Esophagus mucosa (tissue), 1 donor: ENCODE measurements at places on chromosomes 12 and 14. TPM values are rescaled to one million over a fixed set of nuclear protein-coding genes. Genes with fewer than 3 reads are reported as not detected.

GRCh38 chr12:65881965-65882413, 57.7 kb downstream of the HMGA2 start:
- peak; percentile 31 for ATAC-seq

The KLRD1 gene
- not detected for total RNA-seq

The TMEM132C gene
- 0.16 TPM for total RNA-seq

DNA sequence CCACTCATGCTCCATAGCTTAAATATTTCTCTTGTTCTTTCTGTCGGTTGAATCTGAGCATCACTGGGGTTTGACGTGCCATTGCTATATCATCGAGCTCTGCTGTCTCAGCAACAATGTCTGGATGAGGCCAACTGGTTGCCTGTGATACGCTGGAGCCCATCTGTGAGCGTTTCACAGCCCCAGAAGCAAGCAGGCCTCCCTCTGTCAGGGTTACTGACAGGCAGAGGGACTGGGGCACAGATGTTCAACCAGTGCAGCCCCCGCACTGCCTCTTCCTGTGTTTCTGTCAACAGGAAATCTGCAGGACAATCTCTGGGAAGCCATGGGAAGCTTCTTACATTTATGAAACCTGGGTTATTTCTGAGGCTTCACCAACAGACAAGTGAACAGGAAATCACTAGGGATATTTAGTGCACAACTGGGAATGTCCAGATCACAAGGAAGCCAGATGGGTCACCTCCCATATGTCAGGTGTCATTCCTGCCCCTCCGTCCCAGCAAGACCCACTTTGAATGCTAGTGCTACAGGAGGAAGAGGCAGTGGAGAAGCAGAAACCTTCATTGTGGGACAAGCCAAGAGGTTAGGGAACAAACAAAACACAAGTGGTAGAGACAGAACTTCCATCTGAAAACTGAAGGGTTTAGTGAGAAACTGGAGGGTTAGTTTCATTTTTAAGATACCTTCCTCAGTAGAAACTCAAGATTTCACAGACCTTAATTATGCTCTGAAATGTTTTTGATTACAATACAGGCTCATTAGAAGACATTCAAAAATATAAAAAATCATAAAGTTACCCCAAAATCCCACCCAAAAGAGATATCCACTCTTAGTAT, 24.1 kb downstream of the DMAC2L start:
- ATAC-seq = no peak

- ATAC-seq = no peak
Observed at GRCh38 chr14:105882626-105883025, 356.2 kb downstream of the TMEM121 start.

GRCh38 chr14:101554991-101555668, 6.2 kb upstream of the DIO3 start:
- ATAC-seq = no peak

The PPM1H gene
- 0.56 TPM for total RNA-seq

GRCh38 chr12:18932211-18932610, 194.3 kb downstream of the CAPZA3 start:
- ATAC-seq = no peak

The PLEKHD1 gene
- not detected for total RNA-seq

GRCh38 chr12:121512561-121512960, 68.3 kb downstream of the KDM2B start:
- ATAC-seq = no peak

- no peak for ATAC-seq
Observed at GRCh38 chr12:132807295-132808092, 21.2 kb downstream of the GOLGA3 start.

GRCh38 chr14:85313560-85314207, 216.3 kb upstream of the FLRT2 start:
- ATAC-seq = no peak

DNA sequence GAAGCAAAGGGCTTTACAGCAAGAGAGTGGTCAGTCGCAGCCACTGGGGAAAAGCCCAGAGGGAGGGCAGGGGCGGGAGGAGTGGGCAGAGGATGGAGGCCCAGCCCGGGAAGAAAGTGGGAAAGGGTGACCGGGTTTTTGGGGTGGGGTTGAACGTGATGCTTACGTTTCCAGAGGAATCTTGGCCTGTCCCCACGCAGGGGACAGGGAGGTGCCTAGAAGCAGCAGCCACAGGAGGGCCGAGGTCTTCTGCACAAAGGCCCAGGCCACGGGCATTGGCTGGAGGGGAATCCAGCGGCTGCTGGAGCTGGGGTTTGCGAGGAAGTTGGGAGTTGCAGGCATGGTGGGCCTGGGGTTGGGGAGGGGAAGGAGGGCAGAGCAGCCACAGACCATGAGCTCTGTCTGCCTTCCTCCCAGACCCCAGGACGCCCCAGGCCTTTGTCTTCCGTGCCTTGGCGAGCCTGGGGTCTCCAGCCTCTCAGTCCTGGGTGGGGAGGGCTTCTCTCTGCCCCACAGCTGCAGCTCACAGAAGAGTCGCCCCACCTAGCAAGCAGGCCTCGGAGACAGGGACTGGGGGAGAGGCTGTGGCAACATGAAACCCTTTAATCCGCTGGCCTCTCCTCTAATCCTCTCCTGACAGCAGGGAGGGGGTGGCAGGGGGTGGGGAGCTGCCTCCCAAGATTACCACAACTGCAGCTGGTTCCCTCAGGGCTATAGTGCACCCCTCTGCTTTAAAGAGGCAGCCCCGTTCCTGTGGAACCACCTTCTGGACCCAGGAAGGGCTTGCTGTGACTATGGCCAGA, at the start of gene CACNA2D4:
Gene CACNA2D4 (minus strand): TSS at position 572 of the 803 bp plus-strand sequence. CDS start 179 bp downstream, at position 393.
- no peak for ATAC-seq

The TNFRSF1A gene
- total RNA-seq = 99.3 TPM

GRCh38 chr12:13170892-13171490, 25.5 kb upstream of the EMP1 start:
- no peak for ATAC-seq

- peak; percentile 8 for ATAC-seq
Observed at GRCh38 chr14:74348735-74349463, 628 bp downstream of the VRTN start.

DNA sequence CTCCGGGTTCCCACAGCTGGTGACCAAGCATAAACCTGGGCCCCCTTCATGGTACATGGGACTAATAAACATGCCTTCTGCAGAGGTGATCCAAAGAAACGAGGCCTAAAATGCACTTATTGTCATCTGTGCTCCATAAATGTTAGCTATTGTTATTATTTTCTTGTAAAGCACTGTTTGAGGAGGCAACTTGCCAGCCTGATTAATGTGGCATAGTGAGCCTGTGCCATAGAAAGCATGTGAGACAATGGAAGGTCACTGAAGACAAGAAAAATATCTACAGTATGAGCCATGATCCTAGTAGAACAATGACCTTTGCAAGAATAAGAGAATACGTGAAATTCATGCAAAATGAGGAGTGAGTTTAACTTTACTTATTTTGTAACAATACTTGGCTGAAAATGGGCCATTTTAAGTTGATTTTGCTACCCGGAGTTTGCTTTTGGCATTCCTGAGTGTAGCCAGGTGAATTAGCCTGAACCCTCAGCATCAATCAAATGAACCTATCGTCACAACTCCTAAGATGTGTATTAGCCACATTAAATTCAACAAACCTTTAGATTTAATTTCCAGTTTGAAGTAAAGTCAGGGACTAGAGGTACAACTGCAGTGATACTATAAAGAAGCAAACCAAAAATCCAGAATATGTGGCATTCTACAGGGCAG, 52.2 kb downstream of the CPM start:
- no peak for ATAC-seq

- ATAC-seq = no peak
Observed at GRCh38 chr12:69704357-69704756, 5.3 kb upstream of the BEST3 start.

DNA sequence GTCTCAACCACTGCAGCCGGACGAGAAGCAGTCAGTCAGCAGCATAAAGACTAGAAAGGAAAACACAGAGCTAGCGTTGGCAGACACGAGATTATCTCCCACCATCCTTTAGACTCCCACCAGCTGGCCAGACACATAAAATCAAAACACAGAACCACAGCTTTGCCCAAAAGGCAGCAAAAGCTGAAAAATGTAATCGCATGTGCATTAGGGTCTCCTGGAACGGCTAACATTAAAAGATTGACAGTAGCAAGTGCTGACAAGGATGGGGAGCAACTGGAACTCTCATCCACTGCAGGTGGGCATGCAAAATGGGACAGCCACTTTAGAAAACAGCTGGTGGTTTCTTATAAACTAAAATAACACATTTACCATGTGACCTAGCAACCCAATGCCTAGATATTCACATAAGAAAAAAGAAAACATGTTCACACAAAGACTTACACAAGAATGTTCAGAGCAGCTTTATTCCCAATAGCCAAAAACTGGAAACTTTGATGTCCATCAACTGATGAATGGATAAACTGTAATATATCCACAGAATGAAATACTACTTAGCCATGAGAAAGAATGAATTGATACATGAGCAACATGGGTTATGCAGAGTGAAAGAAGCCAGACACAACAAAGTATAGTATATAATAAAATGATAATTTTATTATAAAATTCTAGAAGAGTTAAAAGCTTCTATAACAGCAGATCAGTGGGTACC, 37.7 kb downstream of the NCOR2 start:
- ATAC-seq = no peak

DNA sequence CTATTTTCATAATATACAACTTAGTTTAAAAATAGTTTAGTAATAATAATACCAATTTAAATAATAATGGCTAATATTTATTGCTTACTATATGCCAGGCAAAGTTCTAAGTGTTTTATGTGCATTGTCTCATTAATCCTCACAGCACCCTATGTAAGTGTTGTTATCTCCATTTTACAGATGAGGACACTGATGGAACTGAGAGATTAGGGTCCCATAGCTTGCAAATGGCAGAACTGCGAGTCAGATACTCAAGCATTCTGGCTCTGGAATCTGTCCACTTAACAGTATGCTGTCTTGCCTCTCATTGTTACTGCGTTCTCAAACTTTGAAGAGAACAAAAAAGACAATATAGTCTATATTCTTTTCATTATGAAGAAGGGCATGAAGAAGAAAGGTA, 19.0 kb downstream of the AP5M1 start:
- ATAC-seq = no peak

DNA sequence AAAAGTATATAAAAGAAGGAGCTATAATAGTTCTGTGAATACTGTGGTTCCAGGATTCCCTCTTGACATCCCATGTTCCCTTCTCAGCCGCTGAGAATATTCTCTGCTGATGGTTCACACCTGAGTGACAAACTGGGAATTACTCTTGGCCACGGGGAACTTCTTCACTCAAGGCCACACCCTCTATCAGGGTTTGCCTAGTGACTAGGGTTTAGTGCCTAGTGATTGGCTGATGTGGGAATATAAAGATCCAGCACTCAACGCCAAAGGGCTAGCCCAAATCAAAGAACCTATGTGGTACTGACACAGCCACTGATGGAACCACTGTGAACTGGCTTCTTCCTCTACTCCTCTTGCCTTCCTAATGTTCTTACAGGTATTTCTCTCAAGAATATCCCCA, 248.4 kb downstream of the ASCL1 start:
- ATAC-seq = no peak

GRCh38 chr14:56423544-56423943, 156.1 kb upstream of the TMEM260 start:
- ATAC-seq = no peak

DNA sequence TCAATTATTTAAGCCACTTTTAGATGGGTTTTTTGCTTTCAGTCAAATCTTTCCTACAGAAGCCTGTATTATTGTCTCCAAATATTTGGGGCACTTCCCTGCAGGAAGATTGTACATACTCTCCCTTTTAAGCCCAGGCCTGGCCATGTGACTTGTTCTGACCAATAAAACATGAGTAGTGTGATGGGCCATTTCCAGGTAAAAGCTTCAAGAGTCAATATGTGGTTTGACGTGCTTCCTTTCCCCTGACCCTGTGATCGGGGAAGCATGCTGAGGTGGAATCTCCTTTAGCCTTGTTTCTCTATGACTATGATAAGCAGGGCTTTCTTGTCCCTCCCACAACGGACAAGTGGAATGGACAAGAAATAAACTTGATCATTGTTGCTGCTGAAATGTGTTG, 14.2 kb upstream of the NIN start:
- no peak for ATAC-seq

DNA sequence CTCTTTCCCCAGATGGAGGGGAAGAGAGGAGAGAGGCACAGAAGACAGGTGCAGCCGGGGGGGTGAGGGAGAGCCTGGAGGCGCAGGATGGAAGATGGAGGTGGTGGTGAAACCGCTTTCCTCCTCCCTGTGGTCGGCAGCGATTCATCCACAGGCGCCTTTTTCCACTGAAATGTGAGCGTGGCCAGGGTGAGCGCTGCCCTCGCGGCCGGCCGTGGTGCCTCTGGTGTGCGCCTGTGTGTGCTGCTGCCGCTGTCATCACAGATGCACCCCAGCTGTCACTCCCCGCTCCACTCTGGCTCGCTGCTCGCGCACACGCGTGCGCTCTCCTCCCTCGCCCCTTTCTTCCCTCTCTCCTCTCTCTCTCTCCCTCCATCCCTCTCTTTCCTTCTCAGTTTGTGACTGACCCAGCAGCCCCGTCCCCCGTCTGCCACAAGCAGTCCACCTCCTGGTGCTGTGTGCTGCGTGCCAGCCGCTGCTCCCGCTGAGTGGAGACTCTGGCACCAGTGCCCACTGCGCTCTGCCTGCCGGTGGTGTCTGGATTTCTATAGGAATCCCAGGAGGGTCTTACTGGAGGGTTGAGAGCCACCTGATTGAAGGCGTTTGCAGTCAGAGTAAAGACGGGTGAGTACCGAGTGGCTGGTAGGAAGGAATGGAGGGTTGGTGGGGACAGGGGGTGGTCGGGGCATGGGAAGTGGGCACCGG, at the start of gene LRTM2:
Gene LRTM2 (plus strand): TSS at position 375 of the 705 bp plus-strand sequence. CDS start 7,584 bp downstream, outside the sequence.
- no peak for ATAC-seq

DNA sequence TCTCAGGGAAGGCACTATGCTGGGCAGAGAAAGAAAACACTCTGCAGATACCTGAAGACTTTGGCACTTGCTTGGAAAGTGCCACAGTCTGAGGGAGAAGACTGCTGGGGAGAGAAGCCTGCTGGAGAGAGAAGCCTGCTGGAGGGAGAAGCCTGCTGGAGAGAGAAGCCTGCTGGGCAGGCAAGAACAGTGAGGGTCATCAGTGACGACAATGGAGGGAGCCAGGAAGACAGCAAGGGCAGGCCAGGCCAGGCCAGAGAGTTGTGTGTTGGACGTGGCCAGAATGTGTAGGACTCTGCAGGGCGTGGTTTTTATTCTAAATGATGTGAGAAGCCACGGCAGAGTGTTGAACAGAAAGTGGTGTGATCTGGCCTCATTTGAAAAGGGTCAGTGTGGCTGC, 185.3 kb upstream of the ABCD2 start:
- ATAC-seq = no peak

DNA sequence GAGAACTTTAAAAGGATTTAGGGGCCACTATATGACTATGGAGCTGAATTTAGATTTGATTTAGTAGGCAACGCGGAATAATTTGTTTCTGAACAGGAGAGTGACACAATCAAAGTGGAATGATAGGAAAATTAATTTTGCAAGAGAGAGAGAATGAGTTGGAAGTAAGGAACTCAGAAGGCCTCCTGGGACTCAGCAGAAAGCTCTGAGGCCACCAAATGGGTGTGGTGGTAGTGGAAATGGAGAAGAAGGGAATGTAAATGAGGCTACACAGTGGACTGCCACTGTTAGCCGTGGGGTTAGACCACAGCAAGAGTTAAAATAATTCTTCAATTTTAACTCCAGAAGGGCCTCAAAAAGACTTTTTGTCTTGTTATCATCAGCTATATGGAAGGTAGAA, 102.7 kb downstream of the LRRK2 start:
- no peak for ATAC-seq

The AKAP5 gene
- 0.16 TPM for total RNA-seq
